ENCODE measurements at places on chromosomes 5 and 9.

DNA sequence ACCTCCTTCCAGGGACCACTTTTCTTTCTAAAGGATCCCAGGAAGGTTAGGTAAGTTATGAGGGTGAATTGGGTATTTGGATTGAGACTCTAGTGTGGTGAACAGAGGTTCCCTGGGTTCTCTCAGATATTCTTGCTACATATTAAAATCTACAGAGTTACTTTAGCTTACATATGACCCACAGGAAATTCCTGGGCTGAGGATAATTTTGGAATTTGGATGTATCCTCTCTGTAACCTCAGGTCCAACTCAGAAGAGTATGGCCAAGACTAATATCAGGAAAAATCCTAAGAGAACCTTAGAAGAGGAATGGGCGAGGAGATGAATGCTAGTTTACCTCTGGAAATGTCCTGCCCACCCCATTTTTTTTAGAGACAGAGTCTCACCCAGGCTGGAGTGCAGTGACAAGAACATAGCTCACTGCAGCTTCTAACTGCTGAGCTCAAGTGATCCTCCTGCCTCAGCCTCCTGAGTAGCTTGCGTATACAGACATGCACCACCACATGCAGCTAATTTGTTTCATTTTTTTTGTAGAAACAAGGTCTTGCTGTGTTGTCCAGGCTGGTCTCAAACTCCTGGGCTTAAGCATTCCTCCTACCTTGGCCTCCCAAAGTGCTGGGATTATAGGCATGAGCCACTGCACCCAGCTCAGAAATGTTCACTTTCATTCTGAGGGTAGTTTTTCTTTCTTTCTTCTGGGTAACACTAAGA lies 196.4 kb downstream of the ARHGEF28 start:
- DNase-seq = no peak

DNA sequence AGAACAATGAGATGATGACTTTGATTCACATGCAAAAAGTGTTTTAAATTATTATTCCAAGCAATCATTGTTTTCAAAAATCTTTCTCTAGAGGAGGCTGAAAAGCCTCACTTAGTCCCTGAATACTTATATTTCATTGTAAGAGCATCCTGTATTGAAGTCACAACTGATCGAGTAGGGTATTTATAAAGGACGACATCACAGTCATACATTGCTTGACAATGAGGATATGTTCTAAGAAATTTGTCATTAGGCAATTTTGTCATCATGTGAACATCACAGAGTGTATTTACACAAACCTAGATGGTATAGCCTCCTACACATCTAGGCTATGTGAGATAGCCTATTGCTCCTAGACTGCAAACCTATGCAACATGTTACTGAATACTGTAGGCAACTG lies 510.4 kb upstream of the RGMB start:
- no peak for DNase-seq

DNA sequence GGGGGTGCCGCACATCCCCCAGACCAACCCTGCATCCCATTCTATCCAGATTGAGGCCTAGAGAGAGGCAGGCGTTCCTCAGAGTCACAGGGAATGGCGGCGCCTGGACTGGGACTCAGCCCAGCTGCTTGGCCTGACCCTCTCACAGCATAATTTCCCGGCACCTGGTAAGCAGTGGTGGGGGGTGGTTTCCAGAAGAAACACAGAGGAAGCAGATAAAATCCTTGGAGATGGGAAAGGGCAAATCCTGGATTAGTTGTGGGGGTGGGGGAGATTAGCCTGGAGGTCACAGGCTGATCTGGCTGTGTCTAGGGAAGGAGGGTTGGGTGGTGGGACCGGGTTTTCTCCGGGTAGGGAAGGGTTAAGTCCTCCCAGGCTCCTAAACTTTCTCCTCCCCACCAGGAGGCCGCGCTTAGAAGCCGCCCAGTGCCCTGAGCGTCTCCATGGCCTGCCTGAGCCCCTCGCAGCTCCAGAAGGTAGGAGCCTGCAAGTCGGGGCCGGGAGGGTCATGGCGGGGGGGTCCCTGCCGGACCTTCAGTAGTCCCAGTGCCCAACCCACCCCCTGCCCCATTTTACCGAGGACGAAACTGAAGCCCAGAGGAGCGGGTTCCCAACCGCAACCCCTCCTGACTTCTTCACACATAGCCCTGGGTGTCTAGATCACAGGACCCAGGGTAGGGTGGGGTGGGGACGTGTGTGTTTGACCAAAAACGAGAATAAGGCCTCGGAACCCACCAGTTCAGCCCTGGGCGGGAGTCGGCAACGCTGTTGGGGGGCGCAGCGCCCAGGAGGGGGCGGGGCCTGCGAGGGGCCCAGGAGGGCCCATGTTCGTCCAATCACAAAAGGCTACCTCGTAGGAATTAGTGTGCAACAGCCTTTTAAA lies 1.3 kb downstream of the PHYHD1 start:
- DNase-seq = peak; percentile 85

DNA sequence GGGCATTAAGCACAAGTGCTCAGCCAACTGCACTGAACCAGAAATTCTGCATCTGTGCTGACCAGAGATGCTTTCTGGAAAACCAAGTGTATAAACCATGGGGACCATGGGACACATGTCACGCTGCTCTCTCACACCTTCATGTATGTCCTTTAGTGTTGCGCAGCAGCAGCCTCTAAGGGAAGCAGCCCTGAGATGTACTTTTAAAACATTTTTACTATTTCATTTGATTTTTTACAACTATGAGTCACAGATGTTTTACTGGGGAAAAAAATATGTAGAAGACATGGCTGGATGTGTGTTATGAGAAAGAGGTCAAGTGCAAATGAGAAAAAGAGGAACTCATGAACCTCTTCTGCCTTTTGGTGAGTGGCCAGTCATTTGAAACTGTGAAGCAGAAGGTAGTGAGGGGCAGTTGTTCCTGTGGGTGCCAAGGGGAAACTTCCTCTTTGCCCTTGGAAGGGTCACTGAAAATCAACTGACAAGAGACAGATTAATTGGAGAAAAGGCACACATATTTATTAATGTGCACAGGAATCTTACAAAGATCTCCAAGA lies 31.4 kb upstream of the SYK start:
- DNase-seq = no peak

- DNase-seq = peak; percentile 60
Measured at GRCh38 chr5:147560718-147561331, 51.0 kb upstream of the DPYSL3 start.

GRCh38 chr9:3509926-3510325 lies 15.9 kb downstream of the RFX3 start:
- no peak for DNase-seq

GRCh38 chr5:178547052-178547666 lies 43.0 kb downstream of the COL23A1 start:
- no peak for DNase-seq

DNA sequence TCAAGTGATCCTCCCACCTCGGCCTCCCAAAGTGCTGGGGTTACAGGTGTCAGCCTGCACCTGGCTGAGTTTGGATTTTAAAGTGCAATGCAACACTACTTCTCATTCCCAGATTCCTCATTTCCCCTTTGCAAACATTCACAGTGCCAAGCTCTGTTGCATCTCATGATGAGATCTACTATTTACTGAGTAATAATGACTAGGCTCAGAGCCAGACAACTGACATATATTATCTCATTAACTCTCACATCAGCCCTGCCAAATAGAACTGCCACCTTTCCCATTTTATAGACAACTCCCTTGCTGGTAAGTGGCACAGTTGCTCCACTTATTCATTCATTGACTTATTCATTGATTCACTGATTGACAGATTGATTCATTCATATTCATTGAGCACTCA lies 7.0 kb downstream of the PDE6A start:
- no peak for DNase-seq

DNA sequence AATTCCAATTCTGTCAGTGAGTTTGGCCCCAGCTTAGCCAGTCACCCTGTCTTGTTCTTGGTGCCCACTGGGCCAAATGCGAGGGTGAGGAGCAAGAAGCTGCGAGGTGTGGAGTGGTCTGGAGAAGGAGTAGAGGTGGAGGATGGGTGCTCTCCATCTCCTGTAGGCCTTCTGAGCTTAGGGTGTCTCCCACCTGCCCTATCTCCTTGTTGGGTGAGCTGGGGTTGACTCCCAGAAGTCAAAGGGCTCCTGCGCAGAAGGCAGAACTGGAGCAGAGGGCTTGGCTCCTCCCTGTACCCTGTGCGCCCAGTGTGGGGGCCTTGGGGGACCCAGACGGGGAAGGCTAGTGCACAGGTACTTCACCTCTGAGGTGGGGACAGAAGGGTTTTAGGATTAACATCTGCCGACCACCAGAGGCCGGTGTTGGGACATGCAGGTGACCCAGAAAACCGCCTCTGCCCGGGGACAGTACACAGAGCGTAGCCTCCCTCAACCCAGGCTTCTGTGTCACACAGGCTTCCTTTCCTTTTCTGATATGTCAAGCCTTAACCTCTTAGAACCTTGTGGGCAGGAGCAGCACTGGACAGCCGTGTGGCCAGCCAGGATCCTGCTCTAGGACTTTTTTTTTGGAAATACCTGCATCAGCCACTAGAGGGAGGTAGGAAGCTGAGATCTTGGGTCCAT lies 16.9 kb downstream of the IL5 start:
- DNase-seq = peak; percentile 72

DNA sequence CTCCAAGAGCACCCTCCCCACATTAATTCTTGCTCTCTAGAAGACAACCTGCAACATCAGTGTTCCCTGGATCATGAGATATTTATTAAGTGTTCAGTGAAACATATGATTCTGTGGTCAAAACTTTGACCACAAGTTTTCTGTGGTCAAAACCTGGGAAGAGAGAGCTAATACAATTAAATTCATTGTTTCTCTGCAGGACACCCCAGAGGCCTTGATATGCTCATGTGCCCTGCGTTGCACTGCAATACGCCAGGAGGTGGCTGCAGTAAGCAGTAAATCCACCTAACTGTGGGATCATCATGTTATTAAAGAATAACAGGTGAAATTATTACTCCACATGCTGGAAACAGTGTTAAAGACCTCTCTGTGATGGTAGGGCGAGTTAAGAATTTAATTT lies 109.3 kb upstream of the SPDL1 start:
- no peak for DNase-seq

DNA sequence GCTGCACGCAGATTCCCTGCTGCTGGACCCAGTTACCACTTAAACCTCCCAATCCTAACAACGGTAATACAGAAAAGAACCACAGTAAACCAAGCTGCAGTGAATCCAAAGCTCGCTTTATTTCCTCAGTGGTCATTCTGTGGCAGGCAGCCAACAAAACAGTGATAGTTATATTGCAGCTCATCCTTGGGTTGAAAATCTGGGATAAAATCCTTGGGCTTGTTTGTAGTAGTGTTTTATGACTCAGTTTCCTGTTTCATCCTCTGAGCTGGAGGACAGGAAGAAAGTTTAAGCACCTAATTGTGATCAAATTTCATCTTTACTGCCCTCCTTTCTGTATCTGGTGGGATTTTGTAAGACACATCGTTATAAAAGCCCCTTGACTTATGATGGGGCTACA lies 31.4 kb downstream of the HMGCR start:
- DNase-seq = no peak

GRCh38 chr5:102668220-102668932 lies 86.7 kb upstream of the PAM start:
- DNase-seq = no peak

- DNase-seq = no peak
Measured at GRCh38 chr5:174189654-174190541, 144.4 kb downstream of the NSG2 start.

GRCh38 chr5:42020788-42021530 lies 95.9 kb downstream of the FBXO4 start:
- DNase-seq = no peak

- no peak for DNase-seq
Measured at GRCh38 chr5:61697809-61698558, 365.9 kb downstream of the ZSWIM6 start.

DNA sequence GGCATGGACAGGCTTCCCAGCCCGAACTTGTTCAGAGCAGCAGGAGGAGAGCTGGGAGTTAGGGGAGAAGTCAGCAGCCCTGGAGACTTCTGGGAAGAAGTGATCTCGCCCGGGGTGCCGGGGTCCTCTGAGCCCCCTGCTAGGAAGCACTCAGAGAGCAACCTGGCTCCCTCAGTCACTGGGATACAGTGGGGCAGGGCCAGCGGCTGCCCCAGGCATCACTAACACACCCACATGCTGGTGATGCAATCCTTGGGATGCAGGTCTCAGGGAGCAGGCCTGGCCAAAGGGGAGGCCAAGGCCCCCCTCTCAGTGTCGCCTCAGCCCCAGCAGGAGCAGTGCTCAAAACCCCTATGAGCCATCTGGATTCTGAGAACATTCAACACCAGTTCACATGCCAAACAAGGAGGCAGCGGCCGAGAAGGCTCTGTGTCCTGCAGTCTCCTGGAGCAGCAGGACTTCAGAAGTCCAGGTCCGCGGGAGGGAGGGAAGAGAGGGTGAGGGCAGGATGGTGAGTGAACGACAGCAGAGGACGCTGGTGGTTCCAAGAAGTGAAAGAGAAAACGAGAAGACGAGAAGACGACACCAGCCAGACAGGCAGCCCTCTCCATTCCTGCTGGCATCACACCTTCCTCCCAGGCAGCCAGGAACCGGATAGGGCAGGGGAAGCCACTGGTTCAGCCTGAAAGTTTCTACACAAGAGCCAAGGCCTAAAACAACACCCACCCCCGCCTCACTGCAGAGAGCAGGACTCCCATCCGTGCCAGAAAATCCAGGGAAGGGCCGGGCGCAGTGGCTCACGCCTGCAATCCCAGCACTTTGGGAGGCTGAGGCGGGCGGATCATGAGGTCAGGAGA lies 2.3 kb downstream of the PNPLA7 start:
- DNase-seq = no peak

GRCh38 chr9:14633906-14634565 lies 59.2 kb downstream of the ZDHHC21 start:
- no peak for DNase-seq

- DNase-seq = no peak
Measured at GRCh38 chr9:132863096-132863495, 15.0 kb downstream of the AK8 start.

GRCh38 chr5:103244398-103244797 lies 14.2 kb upstream of the MACIR start:
- no peak for DNase-seq

- no peak for DNase-seq
Measured at GRCh38 chr5:43569236-43569746, 12.4 kb upstream of the PAIP1 start.

DNA sequence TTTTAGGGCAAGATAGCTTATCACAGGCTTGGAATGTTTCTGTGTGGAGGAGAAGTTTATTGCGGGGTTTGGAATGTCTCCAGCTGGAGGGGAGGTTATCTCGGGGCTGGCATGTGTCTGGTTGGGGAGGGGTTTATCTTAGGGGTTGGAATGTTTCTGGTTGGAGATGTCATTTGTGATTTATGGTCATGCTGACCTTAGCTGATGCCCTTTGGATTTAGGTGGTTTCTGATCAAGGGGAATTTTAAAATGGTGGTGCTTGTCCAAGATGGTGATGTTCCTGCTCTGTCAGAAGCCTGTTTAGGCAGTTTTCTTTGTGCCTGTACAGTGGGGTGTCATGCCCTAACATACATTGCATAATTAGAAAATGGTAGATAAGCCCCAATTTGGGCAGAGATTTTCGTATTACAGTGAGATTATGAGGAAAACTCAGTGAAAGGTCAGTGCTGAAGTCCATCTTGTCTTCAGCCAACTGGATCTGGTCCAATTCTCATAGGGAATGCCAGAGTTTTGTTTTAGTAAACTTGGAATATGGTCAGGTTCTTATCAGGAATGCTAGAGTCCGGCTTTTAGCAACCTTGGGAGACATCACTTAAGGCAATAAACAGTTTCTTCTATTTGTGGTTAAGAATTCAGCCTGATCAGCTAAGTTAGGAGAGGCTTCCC lies 14.3 kb downstream of the CDK20 start:
- no peak for DNase-seq
